ENCODE measurements at places on chromosomes 13 and 19.
A peak's percentile ranks its signal among the peaks of the same experiment; 100 is the strongest.

GRCh38 chr19:19321141-19321577 lies 530 bp downstream of the MAU2 start:
- DNase-seq = peak; percentile 55

DNA sequence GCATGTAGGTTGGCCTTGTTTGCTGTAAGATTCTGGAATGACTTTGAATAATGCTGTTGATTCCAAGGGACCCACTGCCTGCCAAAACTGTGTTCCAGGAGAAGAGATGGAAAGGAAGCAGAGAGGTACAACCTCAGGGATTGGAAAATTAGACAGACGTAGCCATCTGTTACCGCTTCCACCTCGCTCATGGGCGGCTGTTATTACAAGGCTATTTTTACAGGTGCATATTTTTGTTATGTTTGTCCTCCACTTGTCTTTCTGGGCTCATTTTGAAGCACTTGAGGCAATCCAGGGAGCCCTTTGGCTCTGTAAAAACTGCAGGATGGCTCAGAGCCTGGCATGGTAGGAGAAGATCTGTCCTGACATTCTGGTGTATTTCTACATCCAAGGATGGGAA lies 276.4 kb upstream of the TMTC4 start:
- no peak for DNase-seq

DNA sequence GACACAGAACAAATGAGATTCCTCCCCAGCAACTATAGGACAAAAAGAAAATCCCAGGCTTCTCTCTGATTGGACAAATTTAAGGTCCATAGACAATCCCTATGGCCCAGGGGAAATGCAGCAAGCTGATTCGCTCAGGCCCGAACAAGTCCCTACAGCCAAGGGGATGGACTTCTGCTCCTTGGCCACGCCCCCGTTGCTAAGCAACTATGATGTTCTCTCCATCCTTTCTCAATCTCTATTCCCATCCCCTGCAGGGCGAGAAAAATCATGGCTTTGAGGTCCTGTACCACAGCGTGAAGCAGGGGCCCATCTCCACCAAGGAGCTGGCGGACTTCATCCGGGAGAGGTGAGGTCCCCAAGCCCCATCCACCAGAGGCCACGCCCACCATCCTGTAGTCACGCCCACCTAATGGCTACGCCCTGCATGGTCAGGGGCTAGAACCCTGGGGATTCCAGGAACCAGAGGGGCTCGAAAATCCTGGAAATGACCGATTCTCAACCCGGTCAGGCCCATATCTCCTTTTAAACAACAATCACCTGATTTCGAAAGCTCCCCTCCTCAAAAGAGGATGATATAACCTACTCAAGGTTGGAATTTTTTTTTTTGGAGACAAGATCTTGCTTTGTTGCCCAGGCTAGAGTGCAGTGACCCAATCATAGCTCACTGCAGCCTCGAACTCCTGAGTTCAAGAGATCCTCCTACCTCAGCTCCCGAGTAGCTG lies 11.4 kb downstream of the FCHO1 start:
- peak; percentile 83 for DNase-seq

- DNase-seq = no peak
Observed at GRCh38 chr13:101149735-101150384, 266.4 kb downstream of the NALCN start.

DNA sequence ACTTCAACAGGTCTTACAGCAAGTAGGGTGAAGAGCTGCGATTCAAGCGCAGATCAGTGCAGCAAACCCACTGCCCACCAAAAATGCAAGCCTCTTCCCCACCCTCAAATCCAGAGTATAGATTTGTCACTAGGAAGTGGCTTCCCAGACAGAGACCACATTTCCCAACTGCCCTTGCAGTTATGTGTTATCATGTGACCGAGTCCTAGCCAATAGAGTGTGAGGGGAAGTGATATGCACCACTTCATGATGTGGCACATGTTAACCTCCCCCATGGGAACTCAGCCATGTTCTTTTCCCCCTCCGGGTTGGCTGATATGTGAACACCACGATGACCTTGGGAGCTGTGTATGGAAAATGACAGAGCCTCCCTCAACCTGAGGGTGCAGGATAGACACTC lies 50.8 kb downstream of the MBD3L2B start:
- DNase-seq = peak; percentile 63

- DNase-seq = no peak
Observed at GRCh38 chr13:110485604-110486003, 75.9 kb downstream of the RAB20 start.

DNA sequence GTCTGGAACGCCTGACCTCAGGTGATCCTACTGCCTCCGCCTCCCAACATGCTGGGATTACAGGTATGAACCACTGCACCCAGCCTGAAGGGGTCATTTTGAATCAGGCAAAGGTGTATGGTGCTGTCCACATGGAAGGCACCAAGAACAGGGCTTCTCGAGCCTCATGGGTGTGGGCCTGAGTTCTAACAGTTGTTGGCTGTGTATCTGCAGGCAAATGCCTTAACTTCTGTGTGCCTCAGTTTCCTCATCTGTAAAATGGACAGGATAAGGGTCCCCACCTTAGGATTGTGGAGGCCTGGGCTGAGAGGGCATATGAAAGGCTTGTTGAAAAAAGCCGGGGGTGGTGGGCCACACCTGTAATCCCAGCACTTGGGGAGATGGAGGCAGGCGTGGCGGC lies 9.2 kb downstream of the AP1M2 start:
- DNase-seq = no peak

GRCh38 chr19:3710265-3710812 lies 2.2 kb downstream of the TJP3 start:
- peak; percentile 98 for DNase-seq

DNA sequence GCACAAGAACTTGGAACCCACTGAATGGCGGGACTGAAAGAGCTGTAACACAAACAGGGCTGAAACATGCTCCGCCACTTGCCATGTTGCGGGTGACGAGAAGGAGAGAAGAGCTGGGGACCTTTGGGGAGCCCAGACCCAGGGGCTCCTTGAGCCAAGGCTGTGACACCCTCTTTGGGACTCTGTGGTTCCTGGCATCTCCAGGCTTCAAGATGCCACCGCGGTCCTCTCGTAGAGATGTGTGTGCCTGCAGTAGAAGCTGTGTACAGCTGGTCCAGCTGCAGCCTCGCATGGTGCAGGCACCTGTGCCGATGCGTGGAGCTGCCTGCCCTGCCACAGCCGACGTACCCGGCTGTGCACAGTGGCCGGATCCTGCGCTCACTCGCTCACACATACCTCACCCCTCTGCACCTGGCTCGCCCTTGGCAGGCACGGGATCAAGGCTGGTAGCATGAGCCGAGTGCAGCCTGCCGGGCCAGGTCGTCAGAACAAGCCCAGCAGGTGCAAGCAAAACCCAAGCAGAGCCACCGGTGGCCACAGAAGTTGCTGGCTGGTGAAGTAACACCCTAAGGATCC lies 1385.8 kb downstream of the PCDH9 start:
- DNase-seq = no peak

DNA sequence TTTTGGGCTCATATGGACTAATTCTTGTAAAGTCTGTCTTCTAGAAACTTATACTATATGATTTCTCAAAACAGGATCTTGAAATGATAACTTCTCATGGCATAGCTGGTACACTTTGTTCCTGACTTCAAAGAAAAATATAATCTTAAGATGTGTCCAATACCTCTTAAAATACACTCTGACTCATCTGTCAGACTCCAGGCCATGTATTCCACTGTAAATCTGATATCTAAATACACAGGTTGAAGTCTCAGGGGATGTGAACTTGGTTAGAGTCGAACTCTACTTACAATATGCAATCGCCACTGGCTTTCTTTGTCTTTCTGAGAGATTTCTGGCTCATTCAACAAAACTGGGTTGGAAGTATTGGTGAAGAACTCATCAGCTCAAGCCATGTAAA lies 99.8 kb downstream of the LACC1 start:
- no peak for DNase-seq

DNA sequence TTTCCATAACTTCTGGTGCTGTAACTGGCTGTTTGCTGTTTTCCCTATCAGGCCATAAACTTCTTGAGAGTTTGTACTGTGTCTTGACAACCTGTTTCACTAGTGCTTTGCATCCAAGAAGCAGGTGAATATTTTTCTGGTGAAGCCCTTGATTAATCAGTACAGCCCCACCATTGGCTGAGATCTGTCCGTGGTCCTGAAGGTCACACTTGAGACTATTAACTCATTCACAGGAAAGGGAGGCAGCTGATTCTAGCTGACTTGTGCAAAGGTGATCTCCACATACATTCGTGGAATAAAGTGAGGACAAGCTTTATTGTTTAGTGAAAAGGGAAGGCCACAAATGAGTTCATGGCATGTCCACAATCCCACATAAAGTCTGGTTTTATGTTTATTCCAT lies 61.4 kb upstream of the ZNF835 start:
- no peak for DNase-seq

DNA sequence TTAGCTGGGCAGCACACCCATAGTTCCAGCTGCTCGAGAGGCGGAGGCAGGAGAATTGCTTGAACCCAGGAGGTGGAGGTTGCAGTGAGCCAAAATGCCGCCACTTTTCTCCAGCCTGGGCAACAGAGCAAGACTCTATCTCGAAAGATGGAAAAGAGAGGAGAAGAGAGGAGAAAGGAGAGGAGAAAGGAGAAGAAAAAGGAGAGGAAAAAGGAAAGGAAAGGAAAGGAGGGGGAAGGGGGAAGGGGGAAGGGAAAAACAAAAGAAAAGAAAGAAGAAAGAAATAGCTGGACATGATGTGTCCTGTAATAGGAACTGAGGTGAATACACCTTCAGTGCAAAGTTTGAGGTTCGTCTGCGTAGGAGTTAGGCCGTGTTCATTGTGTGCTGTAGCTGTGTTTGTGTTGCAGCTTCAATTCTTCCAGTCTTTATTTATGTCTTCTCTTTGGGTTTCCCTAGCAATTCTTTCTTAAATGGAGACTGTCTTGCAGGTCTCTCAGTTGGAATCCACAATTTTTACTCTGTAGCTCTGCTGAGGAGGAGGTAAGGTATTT lies 13.4 kb downstream of the ZNF607 start:
- no peak for DNase-seq

GRCh38 chr13:48954081-48954480 lies 21.6 kb upstream of the FNDC3A start:
- no peak for DNase-seq

DNA sequence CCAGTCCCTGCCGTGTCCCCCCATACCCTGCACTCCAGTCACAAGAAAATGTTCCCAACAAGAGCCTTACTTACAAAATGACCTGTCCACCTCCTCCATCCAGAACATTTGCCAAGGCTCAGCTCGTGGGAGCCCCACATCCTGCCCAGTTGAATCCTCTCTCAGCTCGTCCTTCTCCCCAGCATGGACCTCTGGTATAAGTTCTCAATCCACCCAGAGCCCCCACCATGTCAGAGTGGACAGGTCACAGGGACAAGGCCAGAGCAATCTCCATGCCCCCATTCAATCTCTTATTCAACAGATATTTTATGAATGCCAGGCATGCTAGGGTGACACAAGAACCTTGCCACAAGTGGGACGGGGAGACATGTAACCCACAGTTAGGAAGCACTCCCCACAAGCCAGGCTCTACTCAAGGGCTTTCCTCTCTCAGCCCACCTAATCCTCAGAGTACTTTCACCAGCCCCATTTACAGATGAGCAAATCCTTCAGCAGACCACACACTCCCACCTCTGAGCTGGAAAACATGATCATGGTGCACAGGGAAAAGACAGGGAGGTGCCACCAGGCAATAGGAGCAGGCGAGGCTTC lies 15.1 kb downstream of the DEDD2 start:
- DNase-seq = peak; percentile 67

GRCh38 chr19:28519218-28519779 lies 693.7 kb downstream of the UQCRFS1 start:
- DNase-seq = peak; percentile 24

DNA sequence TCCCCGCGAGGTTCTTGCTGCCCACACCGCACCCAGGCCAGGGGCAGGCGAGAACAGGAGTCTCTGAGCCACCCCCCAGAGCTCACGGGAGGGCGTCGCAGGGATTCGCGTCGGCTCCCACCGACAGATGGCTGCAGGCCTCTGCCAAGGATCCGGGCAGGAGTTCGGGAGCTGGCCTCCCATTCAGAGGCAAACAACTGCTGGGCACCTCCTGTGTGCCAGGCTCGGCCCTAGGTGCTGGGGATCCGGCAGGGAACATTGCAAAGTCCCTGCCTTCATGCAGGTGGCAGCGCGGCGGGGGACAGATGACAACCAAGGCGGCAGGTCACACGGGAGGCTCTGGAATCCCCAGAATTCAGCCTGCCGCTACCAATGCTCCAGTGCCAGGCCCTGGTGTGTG lies 25.3 kb downstream of the LRRC4B start:
- no peak for DNase-seq

DNA sequence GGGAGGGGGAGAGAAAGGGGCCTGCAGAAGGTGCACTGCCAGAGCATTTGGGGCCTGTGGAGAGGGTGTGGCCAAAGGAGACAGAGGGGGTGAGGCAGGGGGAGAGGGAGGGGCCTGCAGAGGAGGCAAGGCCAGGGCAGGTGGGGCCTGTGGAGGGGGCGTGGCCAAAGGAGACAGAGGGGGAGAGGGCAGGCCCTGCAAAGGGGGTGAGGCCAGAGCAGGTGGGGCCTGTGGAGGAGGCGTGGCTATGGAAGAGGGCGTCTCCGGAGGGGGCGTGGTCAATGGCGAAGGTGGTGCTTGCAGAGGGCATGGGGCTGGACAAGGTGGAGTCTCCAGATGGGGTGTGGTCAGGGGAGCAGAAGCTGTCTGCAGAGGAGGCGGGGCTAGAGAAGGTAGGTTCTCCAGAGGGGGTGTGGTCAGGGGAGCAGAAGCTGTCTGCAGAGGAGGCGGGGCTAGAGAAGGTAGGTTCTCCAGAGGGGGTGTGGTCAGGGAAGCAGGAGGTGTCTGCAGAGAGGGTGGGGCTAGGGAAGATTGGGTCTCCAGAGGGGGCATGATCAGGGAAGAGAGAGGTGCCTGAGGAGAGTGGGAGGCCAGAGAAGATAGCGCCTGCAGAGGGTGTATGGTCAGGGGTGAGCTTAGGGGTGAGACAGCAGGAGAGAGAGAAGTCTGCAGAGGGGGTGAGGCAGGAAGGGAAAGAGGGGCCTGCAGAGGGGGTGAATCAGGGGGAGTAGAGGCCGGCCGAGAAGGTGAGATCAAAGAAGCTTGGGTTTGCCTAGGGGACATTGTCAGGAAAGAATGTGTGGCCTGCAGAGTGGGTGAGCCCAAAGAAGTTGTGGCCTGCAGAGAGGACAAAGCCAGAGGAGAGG lies 3.4 kb downstream of the PRR36 start:
- peak; percentile 38 for DNase-seq
